ENCODE measurements at places on chromosomes 6 and 20.
A peak's percentile ranks its signal among the peaks of the same experiment; 100 is the strongest.

GRCh38 chr20:38108986-38109541 lies 56.0 kb downstream of the TGM2 start:
- no peak overlapping the region for H3K4me3 ChIP-seq
- H3K36me3 ChIP-seq, result no peaks in the 10 kb centered on the region
- no peak overlapping the region for H3K27ac ChIP-seq
- peaks cover 9% of the 10 kb centered on the region for H3K4me1 ChIP-seq
- DNase-seq, result no peak

DNA sequence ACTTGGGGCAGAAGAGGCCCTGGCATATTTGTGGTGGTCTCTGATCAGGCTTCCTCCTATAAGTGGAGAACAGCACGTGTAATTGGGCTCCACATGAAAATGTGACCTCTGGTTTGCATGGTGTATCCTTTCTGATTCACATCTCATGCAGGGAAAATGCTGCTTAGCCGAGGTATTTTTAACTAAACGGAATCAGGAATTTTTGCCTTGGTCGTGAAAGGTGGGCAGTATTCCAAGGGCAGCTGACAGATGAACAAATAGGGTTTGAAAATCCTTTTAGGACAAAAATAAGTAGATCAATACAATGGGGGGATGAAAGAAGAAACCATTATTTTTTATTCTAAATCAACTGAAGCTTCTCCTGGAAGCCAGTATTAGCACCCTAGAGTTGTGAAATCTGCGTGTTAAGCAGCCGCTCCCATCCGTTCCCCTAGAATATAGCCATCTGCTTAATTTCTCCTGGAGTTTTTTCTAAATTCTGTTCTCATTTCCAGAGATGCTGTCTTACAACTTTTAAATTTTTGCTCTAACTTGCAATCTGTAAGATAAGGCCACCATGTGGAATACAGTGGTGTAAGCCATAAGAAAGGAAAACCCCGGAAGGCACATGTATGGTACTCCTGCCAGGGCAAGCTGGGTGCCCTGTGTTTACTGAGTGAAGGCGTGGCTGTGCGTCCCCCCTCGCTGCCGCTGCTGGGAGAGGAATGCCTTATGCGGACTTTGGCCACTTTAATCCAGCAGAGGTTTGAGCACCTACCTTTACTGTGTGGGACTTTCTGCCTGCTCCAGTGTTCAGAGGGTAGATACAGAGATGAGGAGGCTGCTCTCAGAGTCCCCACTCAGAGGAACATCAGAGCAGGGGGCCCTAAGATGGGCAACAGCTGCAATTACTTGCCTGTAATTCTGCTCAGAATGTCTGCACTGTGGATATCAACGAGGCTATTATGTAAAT lies 52.4 kb downstream of the SYNJ2 start:
- no peak for DNase-seq
- H3K4me1 ChIP-seq, result peaks cover 39% of the 10 kb centered on the region
- H3K27me3 ChIP-seq, result no peaks in the 10 kb centered on the region
- no peak overlapping the region for H3K27ac ChIP-seq

DNA sequence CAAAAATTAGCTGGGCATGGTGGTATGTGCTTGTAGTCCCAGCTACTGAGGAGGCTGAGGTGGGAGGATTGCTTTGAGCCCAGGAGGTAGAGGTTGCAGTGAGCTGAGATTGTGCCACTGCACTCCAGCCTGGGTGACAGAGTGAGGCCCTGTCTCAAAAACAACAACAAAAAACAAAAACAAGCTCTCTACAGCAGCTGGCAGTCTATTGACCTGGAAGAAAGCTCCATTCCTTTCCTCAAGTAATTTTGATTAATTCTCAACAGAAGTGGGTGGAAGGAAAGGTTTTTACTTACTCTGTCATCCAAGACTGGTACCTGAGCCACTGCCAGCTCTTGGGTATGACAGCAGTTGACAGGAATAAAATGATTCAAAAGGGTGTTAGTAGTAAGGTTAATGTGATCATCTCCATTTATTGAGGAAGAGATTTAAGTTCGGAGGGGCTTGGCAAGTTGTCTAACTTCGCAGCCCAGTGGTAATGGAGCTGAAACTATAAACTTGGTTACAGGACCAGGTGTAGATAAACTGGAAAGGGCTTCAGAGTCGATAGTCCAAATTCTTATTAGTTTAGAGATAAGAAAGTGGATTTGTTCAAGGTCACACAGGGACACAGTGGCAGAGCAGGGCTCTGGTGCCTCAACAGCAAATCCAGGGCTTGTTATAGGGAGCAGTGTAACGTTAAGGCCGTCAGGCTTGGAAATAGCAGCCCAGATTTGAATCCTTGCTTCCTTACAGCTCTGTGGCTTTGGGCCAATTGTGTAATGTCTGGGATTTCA lies 14.8 kb downstream of the SRSF3 start:
- peak overlapping the region; percentile 67 for H3K27ac ChIP-seq
- DNase-seq, result no peak
- no peak overlapping the region for H3K4me3 ChIP-seq
- peaks cover 43% of the 10 kb centered on the region for H3K4me1 ChIP-seq
- H3K27me3 ChIP-seq, result no peaks in the 10 kb centered on the region
- peaks cover 55% of the 10 kb centered on the region for H3K36me3 ChIP-seq

DNA sequence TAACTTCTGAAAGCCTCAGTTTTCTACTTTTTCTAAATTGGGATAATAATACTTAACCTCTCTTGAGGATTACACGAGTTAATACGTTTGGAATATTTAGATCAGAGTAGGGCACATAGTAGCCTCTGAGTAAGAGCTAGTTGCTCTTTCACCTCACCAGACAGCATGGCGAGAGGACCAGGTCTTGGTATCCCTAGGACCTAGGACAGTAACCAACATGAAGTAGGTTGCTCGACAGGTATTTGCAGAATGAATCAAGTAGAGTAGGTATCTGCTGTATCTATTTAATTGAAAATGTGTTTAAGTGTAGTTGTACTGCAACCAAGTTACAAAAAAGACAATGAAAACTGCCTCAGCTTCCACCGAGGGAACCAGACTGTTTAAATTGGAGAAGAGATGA lies 1.4 kb downstream of the CDC5L start:
- H3K4me3 ChIP-seq, result peak overlapping the region; percentile 97
- H3K27me3 ChIP-seq, result no peaks in the 10 kb centered on the region
- H3K36me3 ChIP-seq, result peaks cover 37% of the 10 kb centered on the region

GRCh38 chr6:41731561-41732086 lies 3.8 kb downstream of the TFEB start:
- H3K27ac ChIP-seq, result no peak overlapping the region
- H3K27me3 ChIP-seq, result no peaks in the 10 kb centered on the region
- no peak overlapping the region for H3K4me3 ChIP-seq
- no peak for DNase-seq

- peaks cover 4% of the 10 kb centered on the region for H3K36me3 ChIP-seq
- no peak for DNase-seq
- peaks cover 66% of the 10 kb centered on the region for H3K4me1 ChIP-seq
- peak overlapping the region; percentile 75 for H3K4me3 ChIP-seq
These were observed 94.0 kb downstream of the SCML4 start for GRCh38 chr6:107730106-107730505.

- peaks cover 48% of the 10 kb centered on the region for H3K4me1 ChIP-seq
- H3K27ac ChIP-seq, result peak overlapping the region; percentile 81
- DNase-seq, result peak; percentile 61
- H3K36me3 ChIP-seq, result peaks cover 11% of the 10 kb centered on the region
These were observed 77.1 kb downstream of the SGK1 start for GRCh38 chr6:134240665-134241431.

DNA sequence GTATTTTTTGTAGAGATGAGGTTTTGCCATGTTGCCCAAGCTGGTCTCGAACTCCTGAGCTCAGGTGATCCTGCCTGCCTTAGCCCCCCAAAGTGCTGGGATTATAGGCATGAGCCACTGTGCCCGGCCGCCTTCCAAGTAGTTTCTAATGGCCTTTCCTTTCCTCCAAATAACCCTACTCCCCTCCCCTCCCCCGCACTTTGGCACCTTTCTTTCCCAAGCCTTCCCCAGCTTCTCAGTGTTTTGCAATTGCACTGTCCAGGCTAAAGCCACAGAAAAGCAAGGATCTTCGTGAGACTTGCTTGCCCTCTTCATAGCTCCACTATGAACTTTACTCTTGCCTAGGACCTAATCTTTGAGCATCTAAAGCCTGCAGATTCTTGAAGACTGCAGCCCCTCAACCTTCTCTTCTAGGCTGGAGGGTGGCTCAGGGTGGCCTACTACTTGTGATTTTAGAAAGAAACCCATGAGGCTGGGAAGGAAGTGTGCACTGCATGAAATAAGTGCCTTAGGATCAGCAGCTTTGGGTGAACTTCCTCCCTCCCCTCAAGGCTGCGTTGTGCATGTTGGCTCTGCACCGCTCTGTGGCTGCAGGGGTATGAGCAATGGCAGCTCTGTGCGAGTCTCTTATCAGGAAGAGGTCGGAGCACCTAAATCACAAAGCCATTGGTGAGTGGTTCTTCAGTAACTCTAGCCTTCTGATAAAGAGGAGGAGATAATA lies 152.4 kb upstream of the SNX9 start:
- DNase-seq, result no peak
- peaks cover 12% of the 10 kb centered on the region for H3K4me1 ChIP-seq
- H3K36me3 ChIP-seq, result peaks cover 2% of the 10 kb centered on the region
- H3K27me3 ChIP-seq, result peaks cover 6% of the 10 kb centered on the region
- H3K4me3 ChIP-seq, result no peak overlapping the region

- DNase-seq, result no peak
- H3K27ac ChIP-seq, result no peak overlapping the region
- H3K27me3 ChIP-seq, result peaks cover 40% of the 10 kb centered on the region
- H3K4me1 ChIP-seq, result peaks cover 6% of the 10 kb centered on the region
- H3K36me3 ChIP-seq, result no peaks in the 10 kb centered on the region
These were observed 15.0 kb upstream of the NKX2-2 start for GRCh38 chr20:21528870-21529269.

DNA sequence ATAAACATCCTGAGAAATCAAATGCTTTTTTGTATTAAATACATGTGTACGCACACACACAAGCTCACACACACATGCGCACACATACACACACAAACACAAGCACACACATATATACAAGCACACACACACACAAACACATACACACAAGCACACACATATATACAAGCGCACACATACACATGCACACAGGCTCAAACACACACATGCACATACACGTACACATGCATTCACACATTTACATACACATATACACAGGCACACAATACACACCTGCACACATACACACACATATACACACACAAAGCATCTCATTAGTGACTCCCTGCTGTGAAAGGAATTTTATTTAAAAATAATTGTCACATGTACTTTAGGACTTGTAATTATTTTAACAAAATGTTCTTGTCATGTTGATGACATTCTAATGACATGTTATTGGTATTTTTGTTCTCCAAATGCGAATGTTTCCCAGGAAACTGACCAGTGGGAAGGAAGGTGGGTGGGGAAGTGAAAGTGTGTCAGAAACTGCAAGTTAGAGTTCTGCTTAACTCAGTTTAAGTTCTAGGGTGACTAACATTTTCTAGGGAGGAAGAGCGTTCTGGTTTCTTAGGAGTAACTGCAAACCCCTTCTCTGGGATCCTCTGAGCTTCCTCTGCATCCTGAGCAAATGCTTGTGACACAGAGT lies 113.9 kb upstream of the ZNF217 start:
- peak overlapping the region; percentile 98 for H3K27ac ChIP-seq
- no peaks in the 10 kb centered on the region for H3K27me3 ChIP-seq
- peaks cover 39% of the 10 kb centered on the region for H3K4me1 ChIP-seq
- H3K36me3 ChIP-seq, result no peaks in the 10 kb centered on the region
- no peak for DNase-seq

DNA sequence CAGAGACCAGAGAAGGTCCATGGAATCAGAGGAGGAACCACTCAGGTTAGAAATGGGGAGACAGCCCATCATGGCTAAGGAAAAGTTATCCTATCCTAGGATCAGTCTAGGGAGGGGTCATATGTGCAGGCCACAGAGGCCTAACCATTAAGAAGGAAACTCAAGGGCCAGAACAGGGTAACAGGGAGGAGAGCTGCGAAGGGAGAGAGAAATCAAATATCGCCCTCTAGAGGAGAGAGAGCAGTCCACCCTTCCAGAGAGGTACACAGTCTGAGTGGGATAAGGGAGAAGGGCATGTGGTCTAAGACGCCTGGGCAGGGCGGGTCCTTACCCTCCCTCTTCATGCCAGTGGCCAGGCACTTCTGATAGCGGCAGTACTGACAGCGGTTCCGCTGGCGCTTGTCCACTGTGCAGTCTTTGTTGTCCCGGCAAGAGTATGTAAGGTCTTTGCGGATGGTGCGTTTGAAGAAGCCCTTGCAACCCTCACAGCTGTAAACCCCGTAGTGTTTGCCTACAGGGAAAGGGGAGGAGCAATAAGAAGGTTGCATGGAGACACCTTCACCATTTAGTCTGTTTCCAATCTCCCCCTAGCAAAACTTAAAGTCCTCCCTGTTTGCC lies 2.9 kb downstream of the RXRB start:
- H3K4me3 ChIP-seq, result peak overlapping the region; percentile 67
- H3K27me3 ChIP-seq, result peaks cover 11% of the 10 kb centered on the region
- peaks cover 50% of the 10 kb centered on the region for H3K36me3 ChIP-seq
- DNase-seq, result peak; percentile 26
- H3K27ac ChIP-seq, result peak overlapping the region; percentile 38

DNA sequence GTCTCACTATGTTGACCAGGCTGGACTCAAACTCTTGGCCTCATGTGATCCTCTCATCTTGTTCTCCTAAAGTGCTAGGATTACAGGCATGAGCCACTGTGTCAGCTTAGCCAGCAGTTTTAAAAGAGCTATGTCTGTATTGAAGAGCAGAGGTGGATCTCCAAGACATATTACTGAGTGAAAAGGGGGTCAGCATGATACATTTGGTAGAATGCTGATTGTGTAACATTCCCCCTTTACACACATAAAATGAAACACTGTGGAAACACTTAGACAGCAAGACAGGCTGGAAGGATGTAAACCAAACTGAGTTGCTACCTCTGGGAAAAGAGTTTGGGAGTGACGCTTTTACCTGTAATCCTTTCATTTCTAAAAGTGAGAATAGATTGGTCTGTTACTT lies 1.7 kb upstream of the RIPOR3 start:
- DNase-seq, result no peak
- peaks cover 44% of the 10 kb centered on the region for H3K27me3 ChIP-seq
- H3K36me3 ChIP-seq, result no peaks in the 10 kb centered on the region
- peaks cover 15% of the 10 kb centered on the region for H3K4me1 ChIP-seq
- H3K4me3 ChIP-seq, result no peak overlapping the region

- no peaks in the 10 kb centered on the region for H3K27me3 ChIP-seq
- H3K4me3 ChIP-seq, result no peak overlapping the region
- no peak for DNase-seq
- H3K27ac ChIP-seq, result no peak overlapping the region
- H3K4me1 ChIP-seq, result no peaks in the 10 kb centered on the region
These were observed 454.7 kb downstream of the TFAP2B start for GRCh38 chr6:51273228-51273961.

- peaks cover 34% of the 10 kb centered on the region for H3K4me1 ChIP-seq
- H3K27ac ChIP-seq, result peak overlapping the region; percentile 21
These were observed 27.1 kb downstream of the NAPB start for GRCh38 chr20:23393996-23394775.

DNA sequence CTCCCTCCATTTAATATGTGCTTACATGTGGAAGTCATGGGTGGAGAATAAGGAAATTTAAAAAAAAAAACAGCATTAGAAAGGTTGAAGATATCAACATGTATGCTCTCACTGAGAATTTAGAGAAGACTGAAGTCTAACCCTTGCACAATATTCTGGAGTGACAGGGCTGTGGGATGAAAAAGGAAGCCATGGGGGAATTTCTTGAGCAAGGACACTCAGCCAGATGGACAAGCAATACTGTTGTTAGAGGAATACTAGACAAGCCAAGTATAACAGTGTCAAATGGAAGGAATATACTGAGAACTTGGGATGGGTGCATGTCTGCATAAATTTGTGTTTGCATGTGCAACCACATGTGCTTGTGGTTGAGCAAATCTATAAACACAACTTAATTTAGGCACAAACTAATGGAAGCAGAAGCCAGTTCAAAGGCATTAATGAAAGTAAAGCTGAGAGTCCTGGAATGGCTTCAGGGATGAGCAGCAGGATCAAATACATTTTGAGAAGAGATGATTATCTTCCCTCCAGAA lies 119.7 kb downstream of the ADGRB3 start:
- no peak overlapping the region for H3K4me3 ChIP-seq
- peaks cover 3% of the 10 kb centered on the region for H3K27me3 ChIP-seq
- no peak overlapping the region for H3K27ac ChIP-seq
- H3K36me3 ChIP-seq, result no peaks in the 10 kb centered on the region
- H3K4me1 ChIP-seq, result no peaks in the 10 kb centered on the region
